ENCODE measurements at places on chromosomes 2 and 18. TPM values are rescaled to one million over a fixed set of nuclear protein-coding genes. Genes with fewer than 3 reads are reported as not detected.

Gene KCNG2
- not detected for total RNA-seq

- H3K4me3 ChIP-seq: no peak overlapping the region
- H3K36me3 ChIP-seq: no peaks in the 10 kb centered on the region
- H3K4me1 ChIP-seq: no peaks in the 10 kb centered on the region
- H3K27me3 ChIP-seq: no peaks in the 10 kb centered on the region
- no peak overlapping the region for H3K27ac ChIP-seq
These were observed 11.1 kb downstream of the CLEC4F start for GRCh38 chr2:70808983-70809958.

DNA sequence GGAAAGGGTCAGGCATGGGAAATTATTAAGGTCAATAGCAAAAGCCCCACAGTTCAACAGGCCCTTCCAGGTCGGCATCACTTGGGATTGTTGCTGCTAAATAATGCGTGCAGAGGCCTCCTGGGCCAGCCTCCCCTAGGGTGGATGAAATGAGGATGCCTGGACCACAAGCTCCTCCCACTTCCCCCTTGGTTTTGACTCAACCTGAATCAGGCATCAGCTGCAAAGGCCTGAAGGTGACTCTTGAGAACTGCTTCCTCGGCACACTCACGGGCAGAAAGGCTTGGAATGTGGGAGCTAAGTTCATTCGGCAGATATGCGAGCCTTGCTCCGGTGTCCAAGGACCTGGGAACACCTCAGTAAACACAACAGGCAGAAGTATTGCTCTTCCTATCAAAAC, 69.3 kb downstream of the MBP start:
- no peak overlapping the region for H3K27ac ChIP-seq
- no peaks in the 10 kb centered on the region for H3K27me3 ChIP-seq
- H3K36me3 ChIP-seq: no peaks in the 10 kb centered on the region
- H3K4me3 ChIP-seq: no peak overlapping the region
- H3K4me1 ChIP-seq: peaks cover 33% of the 10 kb centered on the region
- DNase-seq: no peak

DNA sequence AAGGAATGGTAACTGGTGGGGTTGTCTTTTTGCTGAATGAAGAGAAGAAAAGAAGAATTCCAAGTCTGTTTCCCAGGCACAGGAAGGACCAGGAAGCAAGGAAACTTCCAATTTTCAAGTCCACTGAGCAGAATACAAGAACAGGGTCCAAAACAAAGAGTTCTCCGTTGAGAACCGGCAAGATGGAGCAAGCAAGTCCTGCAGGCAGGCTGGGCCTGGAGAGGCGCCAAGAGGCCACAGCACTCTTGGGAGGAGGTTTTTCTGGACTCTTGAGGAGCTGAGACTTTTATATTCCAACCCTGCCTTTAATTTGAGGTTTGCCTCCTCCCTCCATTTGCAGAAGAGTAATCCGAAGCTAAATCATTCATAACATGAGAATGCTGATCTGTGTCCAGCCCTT, 224.5 kb downstream of the IKZF2 start:
- H3K27me3 ChIP-seq: no peaks in the 10 kb centered on the region
- H3K36me3 ChIP-seq: no peaks in the 10 kb centered on the region

DNA sequence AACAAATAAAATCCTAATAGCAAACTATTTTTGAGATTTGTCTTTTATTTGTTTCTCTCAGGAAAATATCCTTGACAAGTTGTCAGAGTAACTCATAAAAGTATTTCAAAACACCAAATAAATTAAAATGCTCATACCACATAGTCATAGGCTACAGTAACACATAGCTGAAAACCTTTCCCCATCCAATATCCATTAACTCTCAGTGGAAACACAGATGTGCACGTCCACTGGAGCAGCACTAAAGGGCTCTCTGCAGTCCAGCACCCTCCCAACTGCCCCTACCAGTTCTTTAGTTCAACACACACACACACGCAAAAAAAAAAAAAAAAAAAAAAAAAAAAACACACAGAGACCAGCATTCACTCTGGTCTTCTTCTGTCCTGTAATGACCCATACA, 879 bp upstream of the XDH start:
- H3K4me3 ChIP-seq: no peak overlapping the region
- no peaks in the 10 kb centered on the region for H3K27me3 ChIP-seq
- H3K27ac ChIP-seq: no peak overlapping the region
- H3K4me1 ChIP-seq: no peaks in the 10 kb centered on the region

- H3K36me3 ChIP-seq: no peaks in the 10 kb centered on the region
- no peaks in the 10 kb centered on the region for H3K27me3 ChIP-seq
- no peak overlapping the region for H3K4me3 ChIP-seq
- DNase-seq: peak; percentile 86
- H3K4me1 ChIP-seq: peaks cover 16% of the 10 kb centered on the region
These were observed 316.0 kb downstream of the TXNL1 start for GRCh38 chr18:56322406-56322805.

DNA sequence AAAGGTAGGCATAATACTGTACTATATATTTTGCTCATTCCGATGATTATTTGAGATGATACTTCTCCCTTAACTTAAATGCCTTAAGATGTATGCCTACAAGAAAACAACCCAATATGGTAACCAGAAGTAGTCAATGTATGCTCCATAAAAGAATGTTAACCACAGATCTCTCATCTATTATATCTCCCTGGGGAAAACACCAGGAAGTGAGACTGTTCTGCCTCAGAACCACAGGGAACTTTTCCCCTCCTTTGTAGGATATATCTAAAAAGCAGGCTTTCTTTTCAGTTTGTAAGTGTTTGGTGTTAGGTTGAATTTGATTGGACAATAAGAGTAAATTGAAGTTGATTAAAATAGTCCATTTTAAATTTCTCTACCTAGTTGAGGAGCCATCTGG, 1160.5 kb upstream of the NXPH2 start:
- no peaks in the 10 kb centered on the region for H3K36me3 ChIP-seq
- no peak overlapping the region for H3K4me3 ChIP-seq
- no peak overlapping the region for H3K27ac ChIP-seq
- DNase-seq: no peak

Gene EFEMP1
- 81.7 TPM for total RNA-seq

- no peak overlapping the region for H3K4me3 ChIP-seq
- H3K36me3 ChIP-seq: no peaks in the 10 kb centered on the region
- H3K4me1 ChIP-seq: no peaks in the 10 kb centered on the region
These were observed 323.7 kb downstream of the SLC4A3 start for GRCh38 chr2:219951099-219951498.

Gene GLS
- total RNA-seq: 94.2 TPM

Measured in esophagus muscularis mucosa (tissue), 4 donors.